Esophagus mucosa (tissue), 1 donor: ENCODE measurements at places on chromosomes 4 and X. TPM values are rescaled to one million over a fixed set of nuclear protein-coding genes. Genes with fewer than 3 reads are reported as not detected.

The MAP3K15 gene
- not detected for total RNA-seq

The HSD17B13 gene
- not detected for total RNA-seq

The AMTN gene
- total RNA-seq, result not detected

The TRPC5OS gene
- not detected for total RNA-seq

DNA sequence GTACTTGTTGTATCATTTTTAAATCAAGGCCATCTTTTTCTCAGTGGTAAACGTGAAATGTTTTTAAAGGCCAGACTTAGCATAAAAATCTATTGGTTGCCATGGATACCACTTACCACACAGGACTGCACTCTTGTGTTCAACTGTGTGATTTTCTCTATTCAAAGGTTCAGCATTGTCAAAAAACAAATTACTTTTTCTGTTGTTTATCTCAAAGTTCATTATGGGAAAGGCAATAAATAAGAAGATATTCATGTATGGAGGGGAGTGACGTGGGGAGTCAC is 231.0 kb upstream of the GATB start:
- no peak for ATAC-seq

DNA sequence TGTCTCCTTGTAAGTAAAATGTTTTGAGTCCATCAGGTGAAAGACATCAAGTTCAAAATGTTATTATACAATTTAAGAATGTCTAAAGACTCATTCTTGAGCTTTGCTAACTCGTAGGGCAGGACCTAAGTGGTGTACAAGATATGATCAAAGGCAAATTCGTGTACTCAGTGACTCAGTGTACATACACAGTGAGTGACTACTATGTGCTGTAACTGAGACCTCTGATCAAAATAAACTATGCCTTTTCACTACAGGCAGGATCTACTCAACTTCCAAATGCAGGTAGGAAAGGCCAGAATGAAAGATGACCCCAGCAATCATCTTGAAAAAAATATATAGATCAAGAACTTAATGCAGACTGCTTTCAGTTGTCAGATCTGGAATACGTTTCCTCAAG is 49.9 kb downstream of the ADGRG2 start:
- no peak for ATAC-seq

- no peak for ATAC-seq
These were observed 383.2 kb downstream of the PACRGL start for GRCh38 chr4:21083413-21083812.

DNA sequence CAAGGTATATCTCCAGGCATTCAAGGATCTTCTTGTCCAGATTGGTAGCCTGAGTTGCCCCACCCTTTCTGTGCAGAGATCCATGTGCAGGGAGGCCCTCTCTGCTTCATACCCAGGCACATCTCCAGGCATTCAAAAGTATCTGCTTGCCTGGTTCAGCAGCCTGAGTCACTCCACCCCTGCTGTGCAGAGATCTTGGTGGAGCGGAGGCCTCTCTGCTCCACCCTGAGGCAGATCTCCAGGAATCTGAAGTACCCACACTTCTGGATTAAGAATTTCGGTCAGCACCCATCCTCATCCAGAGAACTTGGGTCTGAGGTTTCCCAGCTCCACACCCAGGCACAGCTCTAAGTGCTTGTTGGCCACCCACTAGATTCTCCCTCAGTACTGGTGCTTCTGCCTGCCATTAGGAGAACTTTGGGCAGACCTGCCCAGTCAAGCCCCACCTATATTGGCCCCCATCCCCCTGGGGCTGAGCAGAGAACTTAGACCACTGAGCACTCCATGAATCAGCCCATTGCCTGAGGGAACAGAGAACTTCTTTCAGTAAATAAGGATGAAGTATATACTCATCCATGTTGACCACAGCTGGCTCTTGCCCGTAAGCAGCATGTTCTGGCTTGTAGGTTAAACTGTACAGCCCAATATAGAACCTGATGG is 199.5 kb upstream of the ZCCHC13 start:
- ATAC-seq, result peak; percentile 48

- no peak for ATAC-seq
These were observed 182.9 kb downstream of the ZIC3 start for GRCh38 chrX:137748827-137749226.

DNA sequence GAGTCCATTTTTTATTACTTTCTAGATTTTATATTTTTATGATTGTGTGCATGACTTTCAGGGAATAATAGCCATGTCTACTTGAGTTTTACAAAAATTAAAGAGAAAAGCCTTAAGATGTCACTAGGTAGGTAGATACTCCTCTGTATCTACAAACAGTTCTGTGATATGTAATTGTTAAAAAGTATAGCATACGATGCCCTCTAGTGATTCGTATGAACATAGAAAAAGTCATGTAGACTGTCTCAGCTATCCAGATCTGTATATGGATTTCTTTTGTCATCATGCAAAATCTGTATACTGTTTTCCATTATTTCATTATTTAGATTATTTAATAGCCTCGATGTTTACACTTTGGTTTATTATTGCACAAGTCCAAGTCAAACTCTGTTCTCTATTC is 856.6 kb downstream of the CENPC start:
- ATAC-seq, result no peak

DNA sequence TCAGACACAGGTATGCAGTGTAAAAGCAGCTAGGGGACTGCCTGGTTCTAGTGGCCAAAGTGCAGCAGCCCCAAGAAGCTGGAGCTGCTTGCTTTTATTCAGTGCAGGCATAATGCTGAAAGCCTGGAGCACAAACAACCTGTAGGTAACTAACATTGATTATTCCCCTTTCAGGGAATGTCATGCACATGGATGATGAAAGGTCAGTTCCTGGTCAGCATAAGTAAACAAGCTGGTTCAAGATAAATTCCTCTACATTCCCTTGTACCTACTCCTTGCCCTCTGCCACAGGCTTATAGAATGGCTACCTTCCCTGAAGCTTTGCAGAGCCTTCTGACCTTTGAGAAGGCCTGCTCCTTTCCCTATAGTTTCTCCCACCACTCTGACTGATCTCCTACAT is 1318.5 kb upstream of the ADGRL3 start:
- no peak for ATAC-seq

GRCh38 chr4:123471655-123472369 is 75.2 kb downstream of the SPRY1 start:
- ATAC-seq, result no peak

GRCh38 chrX:19883878-19884277 is 3.5 kb downstream of the SH3KBP1 start:
- ATAC-seq, result no peak

GRCh38 chr4:167890226-167890625 is 202.1 kb upstream of the ANXA10 start:
- ATAC-seq, result no peak

- ATAC-seq, result no peak
These were observed 1343.8 kb upstream of the IGFBP7 start for GRCh38 chr4:58453956-58454355.

DNA sequence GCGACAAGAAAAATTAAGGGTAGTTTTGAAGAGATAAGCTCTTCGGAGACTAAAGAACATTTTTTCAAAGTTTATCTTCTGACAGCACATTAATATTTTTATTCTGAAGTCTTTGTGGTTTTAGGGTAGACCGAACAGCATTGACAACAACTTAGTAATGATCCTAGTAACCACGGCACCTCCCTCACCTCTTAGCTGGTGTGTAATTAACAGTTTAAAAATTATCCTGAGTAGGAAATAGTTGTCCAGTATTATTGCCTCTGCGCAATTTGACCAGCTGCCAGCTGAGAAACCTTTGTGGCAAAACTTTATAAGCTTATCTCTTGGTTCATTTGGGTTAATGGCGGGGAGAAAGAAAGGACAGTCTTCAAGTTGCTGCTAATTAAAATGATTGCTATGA is 213.6 kb downstream of the CBLL2 start:
- ATAC-seq, result no peak

DNA sequence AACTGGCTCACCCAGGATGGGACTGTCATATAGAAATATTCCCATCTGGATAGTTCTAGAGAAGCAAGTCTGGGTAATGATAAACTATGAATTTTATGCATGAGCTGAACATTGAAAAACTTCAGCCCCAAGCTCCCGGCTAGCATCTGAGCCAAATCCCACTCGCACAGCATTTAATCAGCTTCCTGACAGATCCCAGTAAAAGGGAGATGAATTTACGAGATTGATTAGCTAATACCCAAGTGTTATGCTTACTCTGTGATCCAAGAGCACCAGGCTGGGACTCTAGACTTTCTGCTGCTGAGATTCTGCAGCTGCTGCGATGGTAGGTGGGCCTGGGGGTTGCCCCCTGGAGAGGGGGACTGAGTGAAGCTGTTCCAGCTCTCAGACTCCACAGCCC is 28.0 kb downstream of the FRMPD3 start:
- ATAC-seq, result no peak
